ENCODE measurements at places on chromosomes 3 and 15. TPM values are rescaled to one million over a fixed set of nuclear protein-coding genes. Genes with fewer than 3 reads are reported as not detected.

The CLDN18 gene
- total RNA-seq, result not detected

The ZNF662 gene
- 1.4 TPM for total RNA-seq

The ANKRD63 gene
- total RNA-seq, result not detected

The SCAANT1 gene
- not detected for total RNA-seq

The PLAAT1 gene
- total RNA-seq, result not detected

The COPB2 gene
- 260 TPM for total RNA-seq

The CCDC39 gene
- not detected for total RNA-seq

The ABHD6 gene
- 6.8 TPM for total RNA-seq

The LMCD1 gene
- 25.6 TPM for total RNA-seq

The IMP3 gene
- 71.3 TPM for total RNA-seq

The NDN gene
- not detected for total RNA-seq

The HACL1 gene
- 18.9 TPM for total RNA-seq

The PLSCR2 gene
- not detected for total RNA-seq

The FGF12 gene
- total RNA-seq, result not detected

GRCh38 chr15:69697916-69698315, 245.3 kb downstream of the RPLP1 start:
- no peak for DNase-seq

- no peak for DNase-seq
Observed at GRCh38 chr3:18766974-18767373, 341.8 kb upstream of the SATB1 start.

GRCh38 chr3:64694114-64694513, 6.3 kb upstream of the ADAMTS9 start:
- no peak for DNase-seq

- DNase-seq, result no peak
Observed at GRCh38 chr15:96035091-96035490, 295.4 kb upstream of the NR2F2 start.

DNA sequence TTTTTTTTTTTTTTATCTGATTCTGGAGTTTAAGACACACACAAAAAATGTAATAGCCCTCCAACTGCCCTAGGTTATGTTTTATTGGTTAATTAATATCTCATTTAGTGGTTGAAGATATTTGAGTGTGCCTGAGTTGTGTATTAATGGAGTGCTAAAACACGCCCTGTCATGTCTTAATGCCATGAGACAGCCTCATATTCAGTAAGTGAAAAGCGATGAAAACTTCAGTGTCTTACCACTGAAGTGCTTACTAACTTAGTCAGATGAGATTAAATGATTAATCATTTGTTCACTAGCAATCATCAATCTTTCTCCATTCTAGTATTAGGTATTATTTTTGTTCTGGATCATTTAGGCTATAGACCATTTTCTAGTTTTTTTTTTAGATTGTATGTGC, 544.7 kb upstream of the ROBO2 start:
- no peak for DNase-seq

DNA sequence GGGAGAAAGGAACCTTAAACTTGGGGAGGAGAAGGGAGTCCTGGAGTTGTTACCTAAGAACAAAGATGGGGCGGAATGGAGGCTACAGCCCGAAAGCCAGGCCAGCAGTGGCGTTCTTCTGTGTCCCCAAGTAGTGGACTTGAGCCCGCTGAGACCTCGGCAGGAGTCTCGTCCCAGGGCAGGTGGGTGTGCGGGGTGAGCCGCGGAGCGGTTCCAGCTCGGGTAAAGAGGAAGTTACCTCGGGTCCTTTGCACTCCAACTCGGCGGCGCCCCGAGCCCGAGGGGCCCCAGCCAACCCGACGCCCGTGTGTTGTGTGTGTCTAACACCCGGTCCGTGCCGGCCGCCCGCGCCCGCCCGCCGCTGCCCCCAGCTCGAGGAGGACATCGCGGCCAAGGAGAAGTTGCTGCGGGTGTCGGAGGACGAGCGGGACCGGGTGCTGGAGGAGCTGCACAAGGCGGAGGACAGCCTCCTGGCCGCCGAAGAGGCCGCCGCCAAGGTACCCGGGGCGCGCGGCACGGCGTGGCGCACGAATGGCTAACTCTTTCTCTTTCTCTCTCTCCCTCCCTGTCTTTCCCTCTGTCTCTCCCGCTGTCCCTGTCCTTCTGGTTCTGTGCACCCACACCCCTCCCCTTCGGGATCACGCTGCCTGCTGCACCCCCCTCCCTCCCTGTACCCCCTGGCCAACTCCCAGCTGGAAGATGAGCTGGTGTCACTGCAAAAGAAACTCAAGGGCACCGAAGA, 959 bp downstream of the TPM1 start:
- no peak for DNase-seq

- DNase-seq, result no peak
Observed at GRCh38 chr3:53261712-53262111, 5.9 kb upstream of the TKT start.

- DNase-seq, result no peak
Observed at GRCh38 chr3:184810146-184810545, 1.8 kb upstream of the VPS8 start.

- no peak for DNase-seq
Observed at GRCh38 chr3:196947136-196947859, 5.0 kb upstream of the NCBP2 start.

DNA sequence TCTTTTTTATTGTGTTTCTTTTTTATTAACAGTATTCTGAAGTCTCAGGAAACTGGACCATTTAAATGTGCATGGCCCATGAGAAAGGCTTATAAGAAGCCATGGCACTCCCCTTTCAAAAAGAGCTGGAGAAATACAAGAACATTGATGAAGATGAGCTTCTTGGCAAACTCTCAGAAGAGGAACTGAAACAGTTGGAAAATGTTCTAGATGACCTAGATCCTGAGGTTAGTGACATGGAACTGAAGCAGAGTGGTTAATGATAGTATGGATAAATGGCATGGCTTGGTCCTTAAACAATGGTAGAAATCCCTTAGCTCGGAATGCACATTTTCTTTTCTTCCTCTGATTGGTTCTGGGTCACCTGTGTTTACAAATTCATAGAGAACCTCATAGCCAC, 14.9 kb downstream of the TMOD2 start:
- no peak for DNase-seq

DNA sequence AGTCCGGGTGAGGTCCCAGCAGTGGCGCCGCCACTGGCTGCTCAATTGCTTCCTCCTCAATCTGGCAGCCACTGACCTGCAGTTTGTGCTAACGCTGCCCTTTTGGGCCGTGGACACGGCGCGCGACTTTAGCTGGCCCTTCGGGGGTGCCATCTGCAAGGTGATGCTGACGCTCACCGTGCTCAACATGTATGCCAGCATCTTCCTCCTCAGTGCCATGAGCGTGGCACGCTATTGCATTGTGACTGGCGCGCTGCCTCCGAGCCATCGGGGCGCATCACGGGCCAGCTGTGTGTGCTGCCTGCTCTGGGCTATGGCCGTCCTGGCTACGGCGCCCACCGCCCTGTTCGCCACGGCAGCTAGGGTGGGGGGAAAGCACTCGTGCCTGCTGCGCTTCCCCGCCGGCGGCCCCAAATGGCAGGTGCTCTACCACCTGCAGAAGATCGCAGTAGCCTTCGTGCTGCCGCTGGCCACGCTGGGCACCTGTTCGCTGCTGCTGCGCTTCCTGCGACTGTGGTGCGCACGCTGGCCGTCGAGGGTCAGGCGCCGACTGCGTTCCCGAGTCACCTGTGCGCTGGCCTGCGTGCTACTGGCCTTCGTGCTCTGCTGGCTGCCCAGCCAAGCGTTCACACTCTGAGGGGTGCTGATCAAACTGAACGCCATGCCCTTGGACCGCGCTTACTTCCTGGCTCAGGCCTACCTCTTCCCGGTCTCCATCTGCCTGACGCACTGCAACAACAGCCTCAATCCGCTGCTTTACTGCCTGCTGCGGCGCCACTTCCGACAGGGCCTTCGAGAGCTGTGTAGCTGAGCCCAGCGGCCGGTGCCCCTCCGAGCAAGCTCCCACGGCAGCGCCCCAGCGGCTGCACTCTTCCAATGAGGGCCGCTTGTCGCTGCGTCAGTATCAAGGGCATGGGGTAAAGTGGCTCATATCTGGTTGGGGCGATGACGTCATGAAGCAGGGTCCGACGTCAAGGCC, 20.3 kb upstream of the ADAMTS7 start:
- DNase-seq, result no peak

DNA sequence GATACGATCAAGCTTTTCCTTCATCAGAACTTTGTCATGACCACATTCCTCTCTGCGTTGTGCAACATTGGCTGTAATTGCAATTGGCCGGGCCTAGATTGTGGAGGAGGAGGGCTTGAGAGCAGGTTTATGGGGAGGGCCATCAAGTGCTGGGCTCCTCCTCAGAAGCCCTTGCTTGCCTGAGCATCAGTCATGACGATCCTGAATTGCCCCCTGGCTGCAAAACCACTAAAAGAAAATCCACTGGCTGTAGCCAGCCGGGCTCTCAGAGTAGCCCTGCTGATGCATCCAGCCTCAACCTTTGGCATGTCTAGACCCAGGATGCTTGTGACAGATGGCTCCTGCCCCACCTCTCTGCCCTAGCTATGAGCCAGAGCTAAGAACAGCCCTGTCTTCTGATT, 13.4 kb upstream of the TRH start:
- DNase-seq, result no peak

DNA sequence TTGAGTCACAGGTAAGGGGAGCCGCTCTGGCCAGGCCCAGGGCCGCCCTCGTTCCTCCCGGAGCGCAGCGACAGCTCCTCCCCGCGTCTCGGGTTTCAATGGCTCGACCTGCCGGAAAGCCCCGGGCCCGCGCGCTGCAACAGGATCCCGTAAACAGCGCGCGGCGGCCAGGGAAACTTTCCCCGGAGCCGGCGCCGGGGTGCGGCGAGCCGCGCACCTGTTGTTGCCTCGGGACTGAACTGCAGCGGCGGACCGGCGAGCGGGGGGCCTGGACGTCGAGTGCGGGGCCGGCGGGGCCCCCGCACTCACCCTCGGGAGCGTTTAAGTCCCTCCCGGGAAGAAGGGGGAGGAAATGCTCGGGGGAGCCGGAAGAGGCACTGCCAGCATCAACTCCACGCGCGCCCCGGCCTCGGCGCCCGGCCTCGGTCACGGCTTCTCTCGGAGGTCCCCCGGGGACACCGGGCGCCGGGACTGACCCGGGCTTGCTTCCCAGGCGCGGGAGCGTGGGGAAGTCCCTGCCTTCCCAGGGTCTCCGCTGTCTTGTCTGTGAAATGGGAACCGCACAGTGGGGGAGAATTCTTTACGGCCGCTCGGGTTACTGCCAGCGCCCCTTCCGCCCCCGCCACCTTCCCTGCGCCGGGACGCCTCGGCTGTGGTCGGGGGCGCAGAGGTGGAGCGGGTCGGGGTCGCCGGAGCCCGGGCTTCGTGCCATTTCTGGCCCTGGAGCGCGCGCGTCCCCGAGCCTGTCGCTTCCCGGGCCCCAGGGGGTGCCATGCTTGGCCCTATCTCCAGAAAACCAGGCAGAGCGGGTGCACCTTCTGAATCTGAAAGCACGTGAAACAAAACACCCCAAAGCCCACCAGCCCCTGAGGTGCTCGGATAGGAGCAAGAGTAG, 7.5 kb upstream of the PGPEP1L start:
- DNase-seq, result peak; percentile 51

DNA sequence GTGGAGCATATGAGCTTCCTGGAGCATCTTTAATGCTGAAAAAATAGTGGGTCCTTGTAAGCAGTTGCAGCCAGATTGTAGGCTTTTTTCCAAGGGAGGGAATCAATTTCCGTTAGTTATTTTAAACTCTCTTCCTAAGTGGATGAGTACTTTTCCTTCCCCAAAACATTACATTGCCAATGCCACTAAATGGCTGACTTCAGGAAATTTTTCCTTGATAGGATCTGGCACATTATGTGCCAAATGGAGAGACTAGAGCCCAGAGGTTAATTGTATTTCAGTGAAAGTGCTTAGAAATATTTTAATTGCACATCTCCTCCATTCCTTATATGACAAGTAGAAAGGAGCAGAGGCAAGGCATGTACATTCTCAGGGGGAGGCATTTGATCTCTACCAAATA, 83.5 kb downstream of the TNFAIP8L3 start:
- no peak for DNase-seq

GRCh38 chr3:72628065-72628464, 220.2 kb downstream of the SHQ1 start:
- no peak for DNase-seq

DNA sequence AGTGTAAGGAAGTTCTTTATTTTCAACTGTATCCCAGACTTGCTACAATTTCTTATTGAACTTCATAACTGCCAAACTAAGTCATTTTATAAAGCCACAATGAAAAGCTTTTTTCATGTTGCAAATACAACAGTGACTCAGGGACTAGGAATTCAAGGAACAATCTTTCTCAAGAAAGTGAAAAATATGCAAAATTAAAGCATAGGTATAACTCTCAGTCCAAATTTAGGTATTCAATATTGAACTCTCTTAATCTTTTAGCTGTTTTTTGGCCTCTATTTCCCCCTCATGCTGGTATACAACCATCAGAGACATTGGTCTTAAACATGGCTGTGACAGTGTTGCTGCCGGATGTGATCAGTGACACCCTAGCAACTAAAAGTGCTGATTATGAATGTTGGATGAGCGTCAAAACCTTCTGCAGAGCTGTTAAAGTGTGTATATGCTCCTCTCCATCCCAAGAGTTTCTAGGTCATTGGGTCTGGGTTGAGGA, 476.9 kb downstream of the ZNF385D start:
- no peak for DNase-seq

DNA sequence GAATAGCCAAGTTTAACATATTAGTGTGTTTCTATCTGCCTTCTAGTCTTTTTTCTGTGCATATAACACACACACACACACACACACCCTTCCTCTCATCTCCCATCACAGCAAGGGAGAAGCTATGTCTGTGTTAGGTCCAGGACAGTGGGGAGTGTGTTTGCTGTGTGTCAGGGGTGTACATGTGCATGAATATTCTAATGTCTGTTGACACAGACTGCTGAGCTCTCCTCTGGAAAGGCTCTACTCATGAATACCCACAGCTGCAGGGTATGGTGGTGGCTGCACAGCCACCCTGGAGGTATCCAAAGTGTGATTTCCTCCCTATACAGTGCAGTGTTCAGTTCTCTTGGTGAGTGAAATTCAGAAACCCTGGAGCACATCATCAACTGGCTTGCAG, 42.9 kb downstream of the ARNT2 start:
- no peak for DNase-seq
